Fibroblast of mammary gland (primary cell): ENCODE measurements at places on chromosomes 2 and 18.

DNA sequence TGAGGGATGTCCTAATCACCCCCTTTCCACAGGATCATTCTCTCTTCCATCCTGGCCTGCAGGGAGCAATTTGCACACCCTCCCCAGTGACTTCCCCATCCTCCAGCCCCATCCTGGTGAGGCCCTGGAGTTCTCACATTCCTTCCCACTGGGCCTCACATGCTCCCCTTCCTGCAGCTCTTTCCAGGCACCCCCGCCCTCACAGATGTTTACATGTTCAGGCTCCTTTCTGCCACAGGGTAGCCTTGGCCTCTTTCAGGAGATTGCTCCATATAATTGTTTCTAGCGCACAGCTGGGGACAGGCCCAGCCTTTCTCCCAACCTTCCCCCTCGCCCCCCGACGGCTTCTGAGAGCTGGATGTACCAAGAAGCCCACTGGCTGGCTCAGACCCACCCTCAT, 288.4 kb upstream of the TRIB2 start:
- no peak for DNase-seq

GRCh38 chr18:75343389-75343788, 84.1 kb downstream of the SMIM21 start:
- DNase-seq, result no peak

GRCh38 chr2:59938181-59938580, 615.3 kb downstream of the BCL11A start:
- DNase-seq, result no peak

GRCh38 chr2:145186303-145186702, 666.4 kb upstream of the ZEB2 start:
- DNase-seq, result peak; percentile 80

DNA sequence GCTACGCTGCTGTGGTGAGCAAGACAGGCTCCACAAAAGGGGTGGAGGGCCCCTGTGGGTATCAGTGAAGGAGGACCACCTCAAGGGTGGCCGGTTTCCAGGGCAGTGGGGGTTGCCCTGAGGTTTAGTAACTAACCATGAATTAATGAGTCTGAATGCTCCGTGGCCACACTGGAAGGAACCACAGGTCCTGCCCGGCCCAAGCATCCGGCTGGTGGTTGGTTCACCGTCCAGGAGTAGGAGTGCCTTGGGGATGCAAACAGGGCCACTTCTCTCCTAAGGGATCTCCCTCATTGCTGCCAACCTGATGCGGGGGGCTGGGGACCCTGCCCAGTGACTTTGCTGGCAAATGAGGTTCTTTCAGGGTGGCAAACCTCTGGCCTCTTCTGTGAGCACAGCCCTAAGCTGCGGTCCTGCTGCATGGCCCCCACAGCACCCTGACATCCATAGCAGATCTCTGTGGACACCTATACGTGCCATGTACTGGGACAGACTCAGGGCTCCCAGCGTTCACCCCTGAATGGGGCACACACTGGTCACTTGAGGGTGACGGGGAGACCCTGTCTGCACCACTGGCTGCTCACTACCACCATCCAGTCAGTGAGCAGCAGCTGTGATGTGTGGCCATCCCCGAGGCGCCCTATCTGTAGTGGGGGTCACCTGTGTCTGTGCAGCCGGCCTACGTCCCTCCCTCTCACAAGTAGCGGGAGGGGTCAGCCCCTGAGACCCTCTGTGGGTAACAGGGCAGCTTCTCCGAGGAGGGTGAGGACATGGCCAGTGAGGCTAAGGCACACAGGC, 41.6 kb downstream of the HS6ST1 start:
- DNase-seq, result no peak

DNA sequence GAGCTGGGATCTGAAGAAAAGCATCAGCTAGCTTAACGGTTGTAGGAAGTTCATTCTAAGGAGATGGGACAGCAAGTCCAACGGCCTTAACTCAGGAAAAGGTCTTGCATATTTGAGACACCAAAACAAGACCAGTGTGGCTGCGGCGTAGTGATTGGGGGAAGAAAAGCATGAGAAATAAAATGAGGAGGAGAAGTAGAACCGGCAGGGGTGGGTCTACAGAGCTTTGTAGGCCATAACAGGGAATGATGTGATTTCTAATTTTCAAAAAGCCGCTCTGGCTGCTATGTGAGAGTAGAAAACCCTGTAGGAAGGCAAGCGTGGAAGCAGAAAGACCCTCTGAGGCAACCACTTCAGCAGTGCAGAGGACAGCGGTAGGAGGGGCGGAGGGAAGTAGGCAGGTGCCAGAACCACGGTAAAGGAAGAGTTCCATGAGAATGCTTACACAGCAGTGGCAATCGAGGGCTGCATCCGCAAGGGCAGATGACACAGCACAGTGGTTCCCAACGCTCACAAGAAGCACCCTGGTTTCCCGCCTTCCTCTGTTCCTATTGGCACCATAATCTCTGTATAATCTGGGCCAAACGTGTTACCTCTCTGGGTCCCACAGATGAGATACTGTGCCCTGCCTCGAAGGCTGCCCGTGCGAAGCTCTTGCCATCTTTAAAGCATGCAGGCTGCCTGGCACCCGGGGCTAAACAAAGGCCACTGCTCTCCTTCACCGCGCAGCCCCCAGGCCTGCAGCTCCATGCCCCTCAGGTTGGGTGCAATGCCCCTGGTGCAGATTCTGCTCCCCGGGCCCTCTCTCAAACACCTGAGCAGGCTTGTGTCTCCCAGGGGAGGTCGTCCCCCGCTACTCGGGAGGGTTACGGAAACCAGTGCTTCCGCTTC, 795 bp downstream of the ANKRD39 start:
- DNase-seq, result peak; percentile 40
